Sciatic nerve (tissue), 2 donors: ENCODE measurements at places on chromosomes 12 and 14. TPM values are rescaled to one million over a fixed set of nuclear protein-coding genes. Genes with fewer than 3 reads are reported as not detected.

The PMEL gene
- total RNA-seq = 0.49 TPM

The BDKRB2 gene
- total RNA-seq = 50.4 TPM

The CHFR gene
- total RNA-seq = 45.5 TPM

The RPL36AL gene
- total RNA-seq = 185 TPM

The RASAL1 gene
- 8.6 TPM for total RNA-seq

The HOXC11 gene
- total RNA-seq = 1.2 TPM

The LYZ gene
- total RNA-seq = 112 TPM

The FLRT2 gene
- 205 TPM for total RNA-seq

The FBRSL1 gene
- 43.7 TPM for total RNA-seq

The CD69 gene
- 10.9 TPM for total RNA-seq

The AQP2 gene
- not detected for total RNA-seq

The SLC10A1 gene
- total RNA-seq = not detected

The VSX2 gene
- total RNA-seq = not detected

The GDF3 gene
- total RNA-seq = 1.3 TPM

The SNRNP35 gene
- 26.9 TPM for total RNA-seq

The TM9SF1 gene
- 40.8 TPM for total RNA-seq

The ZC2HC1C gene
- 2.5 TPM for total RNA-seq

The ISM2 gene
- 0.31 TPM for total RNA-seq

The HVCN1 gene
- 7.5 TPM for total RNA-seq

The CACNA2D4 gene
- total RNA-seq = 5.9 TPM

The NRXN3 gene
- 38.1 TPM for total RNA-seq

The HOXC4 gene
- 23.6 TPM for total RNA-seq

The CLEC9A gene
- total RNA-seq = 2.3 TPM

The BEST3 gene
- total RNA-seq = not detected

The KLRC3 gene
- total RNA-seq = not detected

The STYK1 gene
- 0.85 TPM for total RNA-seq

The SLC4A8 gene
- total RNA-seq = 1.2 TPM
